Common myeloid progenitor, CD34-positive (primary cell): ENCODE measurements at places on chromosomes 1 and 21.

- H3K27me3 ChIP-seq, result no peaks in the 10 kb centered on the region
- no peak overlapping the region for H3K4me3 ChIP-seq
- H3K4me1 ChIP-seq, result no peaks in the 10 kb centered on the region
- DNase-seq, result no peak
Measured at GRCh38 chr1:116388122-116388521, 15.1 kb downstream of the ATP1A1 start.

GRCh38 chr1:59375321-59376220 is 78.7 kb downstream of the FGGY start:
- no peak for DNase-seq
- H3K4me3 ChIP-seq, result no peak overlapping the region
- H3K4me1 ChIP-seq, result no peaks in the 10 kb centered on the region
- no peaks in the 10 kb centered on the region for H3K27me3 ChIP-seq

- no peak overlapping the region for H3K27ac ChIP-seq
- DNase-seq, result no peak
Measured at GRCh38 chr1:147837964-147838292, 64.7 kb upstream of the GJA8 start.

DNA sequence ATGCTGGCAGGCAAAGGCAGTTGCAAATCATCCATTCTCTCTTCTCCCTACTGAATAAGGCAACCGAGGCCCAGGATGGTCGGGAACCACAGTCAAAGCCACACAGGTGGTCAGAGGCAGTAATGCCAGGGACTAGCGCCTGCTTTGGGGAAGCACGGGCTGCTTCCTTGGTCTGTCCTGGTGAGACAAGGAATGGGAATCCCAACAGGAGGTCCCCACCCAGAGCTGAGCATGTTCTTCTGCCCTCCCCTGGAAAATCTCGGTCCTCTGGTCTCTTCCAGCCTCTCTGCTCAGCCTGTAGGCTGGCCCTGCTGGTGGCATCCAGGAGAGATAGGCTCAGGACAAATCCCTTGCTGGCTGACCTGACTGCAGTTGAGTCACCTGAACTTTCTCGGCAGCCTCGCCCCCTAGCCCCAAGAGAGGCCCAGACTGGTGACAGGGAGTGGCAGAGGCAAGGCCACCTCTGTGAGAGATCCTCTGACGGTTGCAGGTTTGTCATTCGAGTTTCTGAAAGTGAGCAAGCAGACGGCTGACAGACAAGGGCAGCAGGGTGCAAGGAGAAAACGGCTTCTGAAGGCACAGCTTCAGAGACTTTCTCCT is 5.8 kb downstream of the OLIG1 start:
- H3K36me3 ChIP-seq, result no peaks in the 10 kb centered on the region
- no peak overlapping the region for H3K27ac ChIP-seq
- no peak overlapping the region for H3K4me3 ChIP-seq
- peaks cover 11% of the 10 kb centered on the region for H3K27me3 ChIP-seq
- H3K4me1 ChIP-seq, result peaks cover 35% of the 10 kb centered on the region
- no peak for DNase-seq

DNA sequence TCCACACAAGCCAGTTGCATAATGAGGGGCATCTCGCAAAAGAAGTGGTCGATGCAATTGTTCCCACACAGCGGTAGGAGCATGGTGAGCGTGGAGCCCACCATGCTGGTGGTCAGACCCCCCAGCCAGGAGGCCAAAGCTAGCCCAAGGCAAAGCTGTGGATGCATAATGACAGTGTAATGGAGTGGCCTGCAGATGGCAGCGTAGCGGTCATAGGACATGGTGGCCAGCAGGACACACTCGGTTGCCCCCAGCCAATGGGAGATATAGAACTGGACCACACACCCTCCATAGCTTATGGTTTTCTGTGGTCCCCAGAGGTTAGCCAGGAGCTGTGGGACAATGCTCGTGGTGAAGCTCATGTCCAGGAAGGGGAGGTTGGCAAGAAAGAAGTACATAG is 4.3 kb downstream of the OR2C3 start:
- H3K27me3 ChIP-seq, result no peaks in the 10 kb centered on the region
- no peaks in the 10 kb centered on the region for H3K36me3 ChIP-seq
- H3K4me1 ChIP-seq, result peaks cover 20% of the 10 kb centered on the region
- no peak overlapping the region for H3K27ac ChIP-seq

GRCh38 chr21:14479241-14479786 is 66.8 kb downstream of the SAMSN1 start:
- H3K27me3 ChIP-seq, result no peaks in the 10 kb centered on the region
- no peak overlapping the region for H3K27ac ChIP-seq
- peaks cover 58% of the 10 kb centered on the region for H3K4me1 ChIP-seq
- no peak overlapping the region for H3K4me3 ChIP-seq

DNA sequence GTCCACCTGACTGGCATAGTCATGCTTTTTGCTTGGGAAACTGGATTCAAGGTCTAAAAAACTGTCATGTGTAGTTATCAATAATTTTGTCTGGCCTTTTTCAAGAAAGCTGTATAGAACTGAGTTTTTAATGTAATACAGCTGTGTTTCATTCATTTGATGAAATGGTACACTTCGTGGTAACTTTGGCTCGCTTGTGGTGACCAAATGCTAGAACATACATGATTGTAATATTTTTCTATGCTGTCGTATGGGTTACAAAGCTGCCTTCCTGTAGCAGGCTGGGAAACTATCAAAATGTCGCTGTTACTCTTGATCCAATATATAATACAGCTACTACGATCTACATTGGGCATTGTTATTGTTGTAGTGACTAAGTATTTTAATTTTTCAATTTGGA is 2.1 kb downstream of the LRRC42 start:
- peaks cover 15% of the 10 kb centered on the region for H3K4me1 ChIP-seq
- H3K4me3 ChIP-seq, result no peak overlapping the region
- H3K36me3 ChIP-seq, result peaks cover 24% of the 10 kb centered on the region
- no peak for DNase-seq
- H3K27me3 ChIP-seq, result no peaks in the 10 kb centered on the region

DNA sequence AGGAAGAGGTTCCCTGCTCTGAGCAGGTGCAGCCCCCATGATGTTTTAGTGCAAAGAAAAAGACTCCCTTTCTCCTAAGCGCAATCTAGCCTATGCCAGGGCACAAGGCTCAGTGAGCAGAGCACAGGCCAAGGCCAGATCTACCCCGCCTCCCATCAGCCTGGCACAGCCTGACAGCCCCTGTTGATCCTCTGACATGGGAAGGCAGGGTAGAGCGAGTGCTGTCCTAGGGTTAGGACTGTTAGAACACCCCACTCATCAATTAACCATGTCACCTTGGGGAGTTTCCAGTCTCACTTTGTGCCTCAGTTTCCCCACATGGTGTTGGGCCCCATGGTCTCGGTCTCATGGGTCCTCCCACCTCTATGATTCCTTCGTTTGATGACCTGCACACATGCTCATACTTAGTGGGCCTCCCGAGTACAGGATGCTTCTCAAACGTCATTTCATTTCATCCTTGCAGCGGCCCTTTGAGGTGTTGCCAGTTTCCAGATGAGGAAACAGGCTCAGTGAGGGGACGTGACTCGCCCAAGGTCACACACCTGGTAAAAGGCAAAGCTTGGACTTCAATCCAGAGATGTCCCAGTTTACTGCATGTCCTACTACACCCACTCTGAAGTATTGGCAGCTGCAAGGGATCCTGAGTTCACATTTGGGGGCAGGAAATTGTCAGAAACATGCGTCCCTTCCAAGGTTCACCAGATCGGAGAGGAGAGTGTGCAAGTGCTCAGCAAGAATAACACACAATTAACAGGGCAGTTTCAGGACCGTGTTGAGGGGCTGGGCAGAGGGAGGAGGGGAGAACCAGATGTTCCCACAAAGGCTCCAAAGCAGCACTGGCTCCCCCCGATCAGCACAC is 213.3 kb downstream of the TRABD2B start:
- peaks cover 6% of the 10 kb centered on the region for H3K27me3 ChIP-seq
- no peak for DNase-seq
- no peaks in the 10 kb centered on the region for H3K4me1 ChIP-seq
- H3K27ac ChIP-seq, result no peak overlapping the region
- no peak overlapping the region for H3K4me3 ChIP-seq

DNA sequence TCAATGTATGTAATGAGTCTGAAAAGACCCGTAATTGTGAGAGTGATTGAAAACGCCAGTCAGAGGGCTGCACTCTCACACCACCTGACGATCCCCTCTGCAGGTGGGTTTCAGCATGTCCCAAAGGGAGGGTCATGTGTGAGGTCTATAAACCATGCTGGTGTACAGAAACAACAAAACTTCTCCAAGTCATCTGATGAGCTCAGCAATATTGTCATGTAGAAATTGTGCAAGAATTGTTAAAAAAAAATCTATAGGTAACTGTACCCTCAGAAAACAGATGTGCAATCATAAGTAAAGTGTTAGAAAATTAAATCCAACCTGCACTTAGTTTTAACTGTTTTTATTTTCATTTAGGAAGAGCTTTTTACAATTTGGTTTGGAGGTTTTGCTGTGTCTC is 152.5 kb downstream of the PCBP3 start:
- H3K27me3 ChIP-seq, result no peaks in the 10 kb centered on the region
- DNase-seq, result no peak
- no peaks in the 10 kb centered on the region for H3K36me3 ChIP-seq
- no peak overlapping the region for H3K4me3 ChIP-seq
- H3K27ac ChIP-seq, result no peak overlapping the region

DNA sequence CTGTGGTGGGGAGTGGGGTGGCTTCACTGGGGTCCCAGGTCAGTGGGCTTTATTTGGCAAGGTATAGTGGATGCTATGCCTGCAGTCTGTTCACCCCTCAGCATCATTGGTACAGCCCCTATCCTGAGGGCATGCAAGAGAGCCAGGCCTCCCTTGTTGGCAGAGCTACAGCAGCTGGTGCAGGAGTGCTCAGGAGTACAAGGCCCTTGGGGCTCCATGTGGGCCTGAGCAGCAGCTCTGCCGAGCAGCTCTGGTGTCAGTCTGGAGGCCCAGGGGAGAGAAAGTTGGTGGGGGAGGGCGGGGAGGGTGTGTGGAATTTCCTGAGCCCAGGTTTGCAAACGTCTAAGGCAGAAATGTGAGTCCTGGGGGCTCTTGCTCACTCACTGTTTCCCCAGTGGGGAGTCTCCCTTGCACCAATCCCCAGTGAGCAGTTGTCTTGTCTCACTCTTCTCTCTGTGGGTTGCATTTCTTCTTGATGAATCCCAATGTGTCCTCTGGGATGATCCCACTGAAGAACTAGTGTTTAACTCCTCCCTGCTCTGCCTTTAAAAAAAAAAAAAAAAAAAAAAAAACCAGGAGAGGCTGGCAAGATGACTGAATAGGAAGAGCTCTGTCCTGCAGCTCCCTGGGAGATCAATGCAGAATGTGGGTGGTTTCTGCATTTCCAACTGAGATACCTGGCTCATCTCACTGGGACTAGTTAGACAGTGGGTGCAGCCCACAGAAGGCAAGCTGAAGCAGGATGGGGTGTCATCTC is 39.5 kb upstream of the CYP4X1 start:
- H3K36me3 ChIP-seq, result no peaks in the 10 kb centered on the region
- H3K4me3 ChIP-seq, result no peak overlapping the region
- peaks cover 18% of the 10 kb centered on the region for H3K27me3 ChIP-seq
- H3K4me1 ChIP-seq, result no peaks in the 10 kb centered on the region
- no peak for DNase-seq

GRCh38 chr1:78348496-78349284 is 142.1 kb upstream of the PTGFR start:
- no peak for DNase-seq
- H3K4me1 ChIP-seq, result no peaks in the 10 kb centered on the region
- no peaks in the 10 kb centered on the region for H3K36me3 ChIP-seq
- H3K27me3 ChIP-seq, result no peaks in the 10 kb centered on the region
- H3K4me3 ChIP-seq, result no peak overlapping the region

DNA sequence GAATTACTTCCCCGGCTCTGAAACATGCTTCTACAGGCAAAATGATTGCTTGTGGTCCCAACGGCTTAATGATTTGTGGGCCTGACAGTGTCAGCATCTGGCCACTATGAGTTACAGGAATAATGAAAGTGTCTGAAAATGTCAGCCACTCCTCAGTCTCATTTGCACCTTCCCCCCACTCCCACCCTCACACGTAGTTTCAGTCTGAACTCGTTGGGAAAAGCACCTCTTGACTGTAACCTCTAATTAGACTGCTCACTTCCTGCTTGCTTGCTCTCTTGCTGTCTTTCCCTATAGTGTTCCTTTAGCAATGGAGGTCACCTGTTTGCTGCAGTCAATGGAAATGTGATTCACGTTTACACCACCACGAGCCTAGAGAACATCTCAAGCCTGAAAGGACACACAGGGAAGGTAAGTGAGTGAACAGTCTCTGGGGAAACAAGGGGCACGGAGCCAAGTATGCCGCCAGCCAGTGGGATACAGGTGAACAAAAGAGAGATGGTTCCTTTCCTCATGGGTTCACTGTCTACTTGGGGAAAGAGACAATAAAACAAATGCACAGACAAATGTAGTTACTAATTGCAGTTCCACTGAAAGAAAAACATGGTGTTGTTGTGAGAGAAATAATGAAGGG is 27.1 kb downstream of the CFAP57 start:
- H3K4me3 ChIP-seq, result no peak overlapping the region
- H3K27ac ChIP-seq, result no peak overlapping the region
- no peaks in the 10 kb centered on the region for H3K27me3 ChIP-seq
- H3K36me3 ChIP-seq, result no peaks in the 10 kb centered on the region
- DNase-seq, result no peak
- H3K4me1 ChIP-seq, result no peaks in the 10 kb centered on the region

DNA sequence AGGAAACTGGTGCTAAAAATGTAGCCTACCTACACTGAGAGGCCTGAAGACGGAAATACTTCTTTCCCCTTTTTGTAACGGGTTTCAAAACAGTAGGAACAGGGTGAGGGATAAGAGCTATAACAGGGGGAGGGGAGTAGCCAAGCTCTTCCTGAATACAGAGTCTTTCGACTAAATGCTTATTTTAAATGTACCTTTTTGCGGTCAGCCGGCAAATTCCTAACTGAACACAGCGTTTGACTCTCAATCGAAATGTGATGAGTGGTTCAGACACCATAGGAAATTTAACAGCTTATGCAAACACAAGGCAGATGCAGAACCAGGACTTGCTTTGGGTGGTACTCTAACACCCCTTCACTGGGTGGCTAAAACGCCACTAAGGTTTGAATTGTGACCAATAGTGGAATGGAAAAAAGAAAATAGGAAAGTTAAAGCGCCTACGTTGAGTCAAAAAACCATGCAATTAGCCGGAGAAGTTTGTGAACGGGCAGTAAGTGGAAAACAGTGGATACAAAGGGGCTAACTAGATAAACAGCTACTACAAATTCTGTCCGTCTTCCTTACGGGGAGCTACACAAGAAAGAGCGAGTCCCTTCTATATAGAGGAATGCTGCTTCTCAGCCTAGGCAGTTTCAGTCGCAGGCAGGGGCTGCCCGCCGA is 1.7 kb downstream of the EGLN1 start:
- H3K27me3 ChIP-seq, result peaks cover 15% of the 10 kb centered on the region
- peak; percentile 32 for DNase-seq
- H3K4me1 ChIP-seq, result peaks cover 23% of the 10 kb centered on the region
- H3K27ac ChIP-seq, result no peak overlapping the region
- H3K36me3 ChIP-seq, result no peaks in the 10 kb centered on the region
- peak overlapping the region; percentile 79 for H3K4me3 ChIP-seq
